ENCODE measurements at places on chromosomes 3 and 15.

- DNase-seq = no peak
Measured at GRCh38 chr15:95327183-95327525, 1003.3 kb upstream of the NR2F2 start.

GRCh38 chr15:47971637-47972036 lies 149.2 kb upstream of the SLC24A5 start:
- DNase-seq = no peak

DNA sequence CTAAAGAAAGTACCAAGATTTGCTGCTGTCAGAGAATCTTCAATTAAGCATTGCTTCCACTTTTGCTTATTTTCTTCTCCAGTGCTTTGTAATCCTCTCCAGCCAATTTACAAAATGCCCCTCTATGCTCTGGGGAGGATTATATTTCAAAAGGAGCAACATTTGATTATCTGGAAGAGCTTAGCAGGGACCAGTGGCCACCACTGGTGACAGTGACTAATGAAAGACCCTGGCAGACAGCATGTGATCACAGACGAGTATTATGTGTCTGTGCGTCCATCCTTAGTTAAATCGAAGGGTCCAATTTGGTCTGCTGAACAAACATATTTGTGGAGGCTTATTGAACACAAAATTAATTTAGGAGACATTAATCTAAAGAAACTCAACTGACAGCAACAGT lies 152.6 kb downstream of the ZNF621 start:
- no peak for DNase-seq

- DNase-seq = no peak
Measured at GRCh38 chr3:156371701-156372100, 183.2 kb downstream of the SSR3 start.

GRCh38 chr15:23566651-23567050 lies 1.2 kb downstream of the MKRN3 start:
- no peak for DNase-seq

GRCh38 chr15:41870689-41871081 lies 23.2 kb downstream of the SPTBN5 start:
- DNase-seq = no peak

GRCh38 chr3:103082501-103082900 lies 647.7 kb downstream of the ZPLD1 start:
- DNase-seq = no peak

- no peak for DNase-seq
Measured at GRCh38 chr15:41556677-41557076, 2.3 kb upstream of the TYRO3 start.

DNA sequence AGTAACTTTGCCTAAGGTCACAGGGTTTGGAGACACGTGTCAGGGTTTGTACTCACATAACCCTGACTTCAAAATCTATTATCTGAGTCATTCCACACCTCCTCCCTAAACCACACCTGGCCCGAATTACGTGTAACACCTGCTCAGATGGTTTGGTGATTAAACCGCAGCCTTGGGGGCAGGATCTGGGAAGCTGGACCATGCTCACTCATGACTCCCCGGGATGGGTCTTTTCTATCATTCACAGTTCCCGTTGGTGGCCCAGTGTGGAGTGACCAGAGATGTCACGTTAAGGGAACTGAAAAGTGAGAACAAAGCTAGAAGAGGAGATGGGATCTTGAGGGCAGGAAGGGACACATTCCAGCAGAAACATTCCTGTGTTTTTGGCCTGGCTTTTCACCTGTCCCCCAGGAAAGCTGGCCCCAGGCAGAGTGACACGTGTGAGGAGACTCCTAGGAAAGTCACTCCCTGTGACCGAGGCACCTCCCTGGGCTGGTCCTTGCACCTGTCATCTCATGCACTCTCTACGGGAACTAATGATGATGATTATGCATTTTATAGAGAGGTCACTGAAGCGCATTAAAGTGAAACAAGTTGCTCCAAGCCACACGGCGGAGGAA lies 75.4 kb upstream of the POMGNT2 start:
- no peak for DNase-seq
